ENCODE measurements at places on chromosomes 7 and 10. TPM values are rescaled to one million over a fixed set of nuclear protein-coding genes. Genes with fewer than 3 reads are reported as not detected.

DNA sequence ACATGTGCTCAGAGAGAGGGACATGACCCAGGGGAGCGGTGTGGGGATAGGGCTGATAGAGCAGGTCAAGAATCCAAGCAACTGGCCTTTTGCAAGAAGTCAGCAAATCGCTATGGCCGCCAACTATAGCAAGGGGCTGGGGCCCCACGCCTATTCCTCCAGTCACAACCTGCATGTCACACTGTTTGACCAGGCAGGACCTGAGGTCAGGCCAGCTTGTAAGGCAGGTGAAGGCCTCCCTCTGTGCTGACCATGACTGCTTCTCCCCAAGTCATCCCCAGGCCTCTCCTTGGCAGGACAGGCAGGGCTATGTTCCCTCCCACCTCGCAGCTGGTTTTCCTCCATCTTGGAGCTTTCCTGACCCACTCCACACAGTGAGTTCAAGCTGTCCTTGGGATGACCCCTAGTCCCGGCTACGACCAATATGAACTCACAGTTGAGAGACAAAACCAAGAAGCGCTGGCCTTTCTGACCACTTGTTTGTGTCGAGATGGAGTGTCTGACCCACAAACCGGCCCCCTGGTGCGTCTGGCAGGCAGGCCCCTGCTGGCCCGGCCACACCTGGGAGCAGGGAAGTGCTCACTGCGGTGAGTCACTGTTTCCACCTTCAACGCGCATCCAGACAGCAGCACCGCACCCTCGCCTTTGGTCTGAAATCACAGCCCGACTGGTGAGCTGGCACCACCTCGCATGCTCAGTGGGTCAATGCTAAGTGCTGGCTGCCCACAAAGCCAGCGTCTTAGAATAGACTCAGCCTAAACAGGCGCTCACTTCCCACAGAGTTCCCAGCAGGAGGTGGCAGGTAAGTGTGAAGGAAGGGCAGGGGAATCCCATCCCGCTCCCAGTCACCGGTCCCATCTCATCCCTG is 81.4 kb downstream of the VWA2 start:
- peaks cover 11% of the 10 kb centered on the region for H3K4me1 ChIP-seq
- H3K4me3 ChIP-seq, result no peak overlapping the region
- no peak overlapping the region for H3K27ac ChIP-seq
- H3K36me3 ChIP-seq, result no peaks in the 10 kb centered on the region
- DNase-seq, result no peak
- no peaks in the 10 kb centered on the region for H3K27me3 ChIP-seq

DNA sequence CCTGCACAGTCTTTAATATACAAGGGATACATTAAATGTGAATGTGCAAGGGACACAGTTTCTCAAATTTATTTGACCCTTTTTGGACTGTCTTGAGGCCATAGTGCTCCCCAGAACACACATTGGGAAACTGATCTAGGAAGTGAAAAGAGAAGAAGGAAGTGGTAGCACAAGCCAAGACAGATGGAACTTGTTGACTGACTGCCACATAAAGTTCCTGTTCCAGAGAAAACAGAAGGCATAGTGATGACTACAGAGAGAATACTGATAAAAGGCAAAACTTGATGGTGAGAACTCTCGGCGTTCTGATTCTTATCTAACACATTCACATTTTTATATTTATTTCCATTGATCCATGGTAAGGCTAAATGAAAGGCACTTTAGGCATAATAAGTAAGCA is 1216.4 kb downstream of the CNTNAP2 start:
- no peaks in the 10 kb centered on the region for H3K4me1 ChIP-seq
- H3K27me3 ChIP-seq, result no peaks in the 10 kb centered on the region
- DNase-seq, result no peak
- no peak overlapping the region for H3K4me3 ChIP-seq

GRCh38 chr7:72097226-72097625 is 314.9 kb downstream of the CALN1 start:
- no peaks in the 10 kb centered on the region for H3K4me1 ChIP-seq
- H3K27ac ChIP-seq, result no peak overlapping the region
- no peak for DNase-seq
- no peaks in the 10 kb centered on the region for H3K36me3 ChIP-seq
- H3K27me3 ChIP-seq, result no peaks in the 10 kb centered on the region
- H3K4me3 ChIP-seq, result no peak overlapping the region

The DENND2A gene
- 30.0 TPM for total RNA-seq

GRCh38 chr10:113557903-113558321 is 5.1 kb downstream of the HABP2 start:
- DNase-seq, result no peak
- no peaks in the 10 kb centered on the region for H3K4me1 ChIP-seq
- no peak overlapping the region for H3K4me3 ChIP-seq
- H3K36me3 ChIP-seq, result no peaks in the 10 kb centered on the region
- H3K27ac ChIP-seq, result no peak overlapping the region

DNA sequence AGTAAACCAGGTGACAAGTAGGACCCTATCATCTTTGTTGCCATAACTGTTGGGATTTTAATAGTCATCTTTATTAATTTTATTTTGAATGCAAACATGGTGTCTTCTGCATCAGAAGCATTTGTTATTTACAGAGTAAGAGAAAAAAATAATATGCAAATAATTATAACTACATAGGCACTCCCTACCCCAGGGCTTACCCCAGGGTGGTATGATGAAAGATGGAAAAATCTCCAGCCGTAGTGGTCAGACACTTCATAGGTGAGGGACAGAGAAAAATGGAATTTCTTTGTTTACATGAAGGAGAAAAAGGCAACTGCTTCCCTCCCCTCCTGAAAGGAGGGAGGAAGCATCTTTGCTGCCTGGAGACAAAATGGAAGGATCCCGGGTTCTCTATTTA is 29.7 kb downstream of the STOX1 start:
- no peak overlapping the region for H3K27ac ChIP-seq
- H3K4me3 ChIP-seq, result no peak overlapping the region
- H3K4me1 ChIP-seq, result no peaks in the 10 kb centered on the region
- no peaks in the 10 kb centered on the region for H3K27me3 ChIP-seq
- H3K36me3 ChIP-seq, result no peaks in the 10 kb centered on the region

DNA sequence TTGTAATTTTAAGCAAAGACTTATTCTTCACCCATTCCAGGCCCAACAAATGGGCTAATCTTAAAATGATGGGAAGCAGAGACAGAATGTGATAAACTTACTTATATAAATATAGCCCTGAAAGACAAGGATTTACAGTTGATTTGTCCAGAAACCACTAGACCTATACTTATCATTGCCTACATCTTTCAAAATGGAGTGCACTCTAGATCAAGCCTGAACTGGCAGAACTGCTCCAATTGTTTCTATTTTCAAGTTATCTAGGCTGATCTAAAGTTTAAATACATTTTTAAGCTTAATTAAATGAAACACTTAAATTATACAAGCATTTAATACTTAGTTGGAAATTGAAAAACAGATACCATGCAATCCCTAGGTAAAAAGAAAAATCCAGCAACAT is 24.9 kb upstream of the PALS2 start:
- peaks cover 14% of the 10 kb centered on the region for H3K27me3 ChIP-seq
- H3K4me3 ChIP-seq, result no peak overlapping the region
- DNase-seq, result no peak
- no peaks in the 10 kb centered on the region for H3K4me1 ChIP-seq

DNA sequence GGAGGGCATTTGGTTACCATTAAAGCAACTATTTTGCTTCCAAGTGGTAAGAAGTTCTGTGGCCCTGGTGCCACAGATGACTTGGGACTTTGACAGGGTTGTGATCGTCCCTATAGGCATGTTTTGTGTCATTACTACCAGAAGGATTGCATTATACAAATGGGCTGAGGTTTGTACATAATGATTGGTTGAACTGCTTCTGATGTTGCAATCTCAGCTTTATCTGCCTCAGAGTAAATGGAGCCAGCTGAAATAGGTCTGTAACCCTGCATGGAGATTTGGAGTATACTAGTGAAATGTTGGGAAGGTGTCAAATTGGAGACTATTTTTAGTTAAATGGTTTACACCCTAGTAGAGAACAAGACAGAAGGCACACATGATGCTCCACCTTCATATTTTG is 46.1 kb upstream of the SEPTIN7 start:
- H3K27ac ChIP-seq, result no peak overlapping the region
- H3K4me1 ChIP-seq, result no peaks in the 10 kb centered on the region
- H3K4me3 ChIP-seq, result no peak overlapping the region
- peaks cover 6% of the 10 kb centered on the region for H3K27me3 ChIP-seq

DNA sequence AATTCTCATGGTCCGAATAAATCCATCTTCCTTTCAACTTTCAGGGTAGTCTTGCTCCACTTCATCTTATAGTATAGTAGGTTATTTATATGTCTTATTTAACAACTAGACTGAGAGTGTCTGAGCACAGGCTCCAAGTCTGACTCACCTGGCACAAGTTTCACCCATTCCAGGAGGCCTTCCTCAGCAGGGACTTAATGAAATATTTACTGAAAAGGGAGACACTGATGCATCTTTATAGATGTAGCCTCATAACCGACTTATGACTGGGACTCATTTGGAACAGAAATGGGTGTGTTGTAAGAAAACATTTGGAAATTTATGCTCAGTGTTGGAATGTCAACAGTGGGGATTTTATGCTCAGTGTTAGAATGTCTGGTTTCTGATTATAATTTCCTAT is 59.9 kb downstream of the CH25H start:
- H3K27me3 ChIP-seq, result no peaks in the 10 kb centered on the region
- no peak overlapping the region for H3K27ac ChIP-seq
- no peak overlapping the region for H3K4me3 ChIP-seq

- H3K27ac ChIP-seq, result no peak overlapping the region
- DNase-seq, result no peak
- no peak overlapping the region for H3K4me3 ChIP-seq
- H3K4me1 ChIP-seq, result no peaks in the 10 kb centered on the region
These were observed 70.7 kb downstream of the MACC1 start for GRCh38 chr7:20146451-20146850.

Measured in SJSA1 (cell line).